Cerebellum (tissue), 4 donors: ENCODE measurements at places on chromosomes 1 and 21. TPM values are rescaled to one million over a fixed set of nuclear protein-coding genes. Genes with fewer than 3 reads are reported as not detected.

Gene SYT6
- total RNA-seq: 13.0 TPM

Gene ZNF692
- total RNA-seq: 30.9 TPM

Gene SPRR2E
- not detected for total RNA-seq

Gene CELA2B
- not detected for total RNA-seq

Gene CD1B
- total RNA-seq: not detected

Gene MYOG
- total RNA-seq: not detected

Gene GUCA2A
- not detected for total RNA-seq

Gene FCER1G
- total RNA-seq: 3.8 TPM

Gene GNG4
- total RNA-seq: 54.4 TPM

Gene CFAP141
- not detected for total RNA-seq

Gene C1orf116
- 0.09 TPM for total RNA-seq

Gene GBP7
- total RNA-seq: not detected

Gene C2CD2
- total RNA-seq: 16.4 TPM

Gene IFNAR1
- total RNA-seq: 41.1 TPM

Gene NBPF10
- 2.9 TPM for total RNA-seq

Gene AMY1A
- not detected for total RNA-seq

Gene HSF2BP
- 2.5 TPM for total RNA-seq

Gene P3R3URF
- total RNA-seq: not detected

Gene MPL
- not detected for total RNA-seq

Gene RNF187
- total RNA-seq: 48.5 TPM

Gene DYRK3
- total RNA-seq: 24.5 TPM

Gene TSACC
- not detected for total RNA-seq

Gene CYP4A11
- total RNA-seq: 0.36 TPM

Gene PIGR
- 3.5 TPM for total RNA-seq

Gene TACSTD2
- total RNA-seq: 0.27 TPM

Gene CSDE1
- total RNA-seq: 356 TPM

Gene CA6
- not detected for total RNA-seq

Gene P3H1
- total RNA-seq: 14.1 TPM

Gene SERPINC1
- total RNA-seq: not detected

Gene WNT3A
- 0.45 TPM for total RNA-seq
